Activated T-cell treated with anti-CD3 and anti-CD28 coated beads, Interleukin-2, amount 50 U/mL, for 72 hours (primary cell): ENCODE measurements at places on chromosomes 3 and 15. TPM values are rescaled to one million over a fixed set of nuclear protein-coding genes. Genes with fewer than 3 reads are reported as not detected.

- no peak overlapping the region for H3K4me3 ChIP-seq
- no peak for DNase-seq
- no peaks in the 10 kb centered on the region for H3K4me1 ChIP-seq
- no peaks in the 10 kb centered on the region for H3K27me3 ChIP-seq
- no peaks in the 10 kb centered on the region for H3K36me3 ChIP-seq
- no peak overlapping the region for H3K27ac ChIP-seq
These were observed 222.7 kb downstream of the EFHB start for GRCh38 chr3:19711160-19711782.

- H3K36me3 ChIP-seq: no peaks in the 10 kb centered on the region
- peak overlapping the region; percentile 7 for H3K4me3 ChIP-seq
- H3K4me1 ChIP-seq: peaks cover 68% of the 10 kb centered on the region
- H3K27me3 ChIP-seq: no peaks in the 10 kb centered on the region
These were observed 22.6 kb downstream of the BHLHE40 start for GRCh38 chr3:5001805-5002173.

DNA sequence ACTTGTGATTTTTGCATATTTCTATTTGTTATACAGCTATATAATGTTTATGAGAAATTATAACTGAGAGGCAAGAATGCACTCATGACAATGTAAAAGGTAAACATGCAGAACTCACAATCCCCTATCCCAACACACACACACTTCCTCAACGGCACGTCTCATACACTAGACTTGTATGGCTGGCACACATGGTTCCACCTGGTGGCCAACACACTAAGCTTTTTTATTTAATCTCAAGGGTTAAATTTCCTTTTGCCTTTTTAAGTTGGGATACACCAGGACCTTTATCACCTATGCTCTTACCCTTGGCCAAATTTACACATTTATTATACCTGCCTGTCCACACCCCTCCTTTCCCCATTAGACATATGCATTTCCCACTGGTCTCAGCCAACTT lies 88.6 kb upstream of the PSMD6 start:
- DNase-seq: no peak
- H3K4me3 ChIP-seq: no peak overlapping the region
- H3K27ac ChIP-seq: no peak overlapping the region
- H3K27me3 ChIP-seq: peaks cover under 1% of the 10 kb centered on the region
- no peaks in the 10 kb centered on the region for H3K36me3 ChIP-seq

DNA sequence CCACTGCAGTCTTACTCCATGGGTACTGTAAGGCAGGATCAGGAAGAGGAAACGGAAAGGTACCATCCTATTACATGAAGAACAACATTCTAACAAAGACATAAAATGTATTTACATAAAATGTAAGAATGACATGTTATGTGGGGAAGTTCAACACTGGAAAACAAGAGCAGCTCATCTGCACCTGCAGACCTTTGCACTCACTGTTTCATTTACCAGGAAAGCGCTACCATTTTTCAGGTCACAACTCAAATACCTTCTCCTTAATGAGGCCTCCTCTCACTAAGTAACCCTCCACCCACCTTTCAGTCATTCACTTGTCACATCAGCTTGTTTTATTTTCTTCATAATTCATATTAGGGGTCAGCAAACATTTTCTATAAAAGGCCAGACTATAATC lies 2.6 kb downstream of the TMCC1 start:
- H3K4me1 ChIP-seq: peaks cover 56% of the 10 kb centered on the region
- no peak for DNase-seq
- H3K27me3 ChIP-seq: no peaks in the 10 kb centered on the region
- H3K36me3 ChIP-seq: peaks cover 3% of the 10 kb centered on the region
- peak overlapping the region; percentile 85 for H3K27ac ChIP-seq
- H3K4me3 ChIP-seq: no peak overlapping the region

The MME gene
- not detected for total RNA-seq

- no peak for DNase-seq
- no peaks in the 10 kb centered on the region for H3K27me3 ChIP-seq
- H3K27ac ChIP-seq: peak overlapping the region; percentile 28
- peak overlapping the region; percentile 84 for H3K4me3 ChIP-seq
These were observed 988 bp upstream of the NFKBIZ start for GRCh38 chr3:101848326-101848725.

- H3K36me3 ChIP-seq: no peaks in the 10 kb centered on the region
- no peaks in the 10 kb centered on the region for H3K4me1 ChIP-seq
- no peak overlapping the region for H3K27ac ChIP-seq
These were observed 28.9 kb downstream of the HES1 start for GRCh38 chr3:194164861-194165260.

- no peak for DNase-seq
- no peak overlapping the region for H3K27ac ChIP-seq
- H3K36me3 ChIP-seq: peaks cover 26% of the 10 kb centered on the region
These were observed 24.3 kb upstream of the KPNA1 start for GRCh38 chr3:122538956-122539490.

DNA sequence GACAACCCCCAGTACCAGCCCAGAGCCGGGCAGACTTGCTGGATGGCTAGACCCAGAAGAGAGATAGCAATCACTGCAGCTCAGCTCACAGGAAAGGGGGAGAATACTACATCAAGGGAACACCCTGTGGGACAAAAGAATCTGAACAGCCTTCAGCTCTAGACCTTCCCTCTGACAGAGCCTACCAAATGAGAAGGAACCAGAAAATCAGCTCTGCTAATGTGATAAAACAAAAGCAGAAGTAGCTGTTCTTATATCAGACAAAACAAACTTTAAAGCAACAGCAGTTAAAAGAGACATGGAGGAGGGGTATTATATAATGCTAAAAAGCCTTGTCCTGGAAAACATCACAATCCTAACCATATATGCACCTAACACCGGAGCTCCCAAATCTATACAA lies 283.3 kb downstream of the KLF13 start:
- H3K4me3 ChIP-seq: no peak overlapping the region
- H3K4me1 ChIP-seq: no peaks in the 10 kb centered on the region
- H3K36me3 ChIP-seq: no peaks in the 10 kb centered on the region
- H3K27me3 ChIP-seq: peaks cover 51% of the 10 kb centered on the region

- H3K4me3 ChIP-seq: peak overlapping the region; percentile 37
- H3K27me3 ChIP-seq: no peaks in the 10 kb centered on the region
- DNase-seq: no peak
- peak overlapping the region; percentile 90 for H3K27ac ChIP-seq
- no peaks in the 10 kb centered on the region for H3K36me3 ChIP-seq
- H3K4me1 ChIP-seq: peaks cover 26% of the 10 kb centered on the region
These were observed 26.8 kb upstream of the HERC1 start for GRCh38 chr15:63860555-63860954.

DNA sequence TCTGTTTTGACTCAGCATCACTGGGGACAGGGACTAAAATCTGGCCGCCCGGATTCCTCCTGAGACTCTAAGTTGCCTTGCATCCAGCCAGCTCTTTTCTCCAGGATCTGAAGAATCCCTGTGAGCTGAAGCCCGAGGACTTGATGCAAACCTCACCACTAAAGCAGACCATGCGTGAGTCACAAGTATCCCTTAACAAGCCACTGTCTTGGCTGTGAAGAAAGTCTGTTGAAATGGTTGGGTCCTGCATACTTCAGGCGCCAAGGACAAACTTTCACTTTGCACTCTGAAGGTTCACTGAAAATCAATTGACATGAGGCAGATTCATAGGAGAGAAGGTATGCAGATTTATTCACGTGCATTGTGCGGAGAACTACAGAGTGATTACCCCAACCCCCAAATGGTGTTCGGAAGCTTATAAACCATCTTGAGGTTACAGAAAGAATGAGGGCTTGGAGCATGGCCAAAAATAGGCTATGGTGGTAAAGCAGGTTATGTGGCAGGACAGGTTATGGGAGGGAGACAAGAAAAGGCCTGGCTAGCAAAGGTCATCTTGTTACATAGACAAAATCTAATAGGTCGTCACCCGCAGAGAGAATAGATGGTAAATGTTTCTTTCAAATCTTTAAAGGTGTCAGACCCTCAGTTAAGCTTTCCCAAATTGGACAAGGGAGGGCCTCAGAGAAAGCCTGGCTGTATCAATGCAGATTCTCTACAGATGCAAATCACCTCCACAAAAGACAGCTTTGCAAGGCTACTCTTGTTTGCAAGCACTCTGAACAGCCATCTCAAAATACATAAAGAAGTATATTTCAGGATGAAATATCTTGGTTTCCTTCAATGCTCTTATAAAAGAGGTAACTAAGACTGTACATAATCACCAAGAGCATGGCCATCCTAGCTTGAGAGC lies 126.3 kb upstream of the PLAAT1 start:
- no peak overlapping the region for H3K27ac ChIP-seq
- H3K4me3 ChIP-seq: no peak overlapping the region
- H3K27me3 ChIP-seq: peaks cover 6% of the 10 kb centered on the region
- no peak for DNase-seq
- H3K36me3 ChIP-seq: no peaks in the 10 kb centered on the region

DNA sequence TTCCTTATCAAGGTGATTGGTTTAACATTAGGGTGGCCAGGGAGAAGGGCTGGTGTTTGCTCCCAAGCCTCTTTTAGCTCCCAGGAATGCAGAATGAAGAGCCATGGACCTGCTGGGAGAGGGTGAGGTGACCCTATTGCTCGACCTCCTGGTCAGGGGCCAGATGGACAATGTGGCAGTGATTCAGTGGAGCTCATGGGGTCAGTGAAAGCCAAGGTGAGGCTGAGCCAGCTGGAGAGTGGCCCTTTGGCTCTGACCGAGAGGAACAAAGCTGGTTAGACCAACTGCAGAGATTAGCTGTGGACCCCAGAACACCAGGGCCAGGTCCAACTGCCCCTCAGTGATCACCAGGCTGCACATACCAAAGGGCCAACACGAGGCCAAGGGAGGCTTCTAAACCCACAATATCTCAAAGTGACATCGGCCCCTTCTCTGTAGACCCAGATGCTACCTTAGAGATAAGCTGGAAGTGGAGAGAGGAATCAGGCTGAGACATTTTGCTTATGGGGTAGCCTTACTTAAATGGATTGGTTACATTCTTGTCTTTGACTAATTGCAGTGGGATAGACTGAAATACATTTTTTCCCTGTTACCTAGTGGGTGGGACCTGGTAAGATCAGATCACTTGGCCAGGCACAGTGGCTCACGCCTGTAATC lies 15.8 kb upstream of the BTBD1 start:
- peaks cover 21% of the 10 kb centered on the region for H3K27me3 ChIP-seq
- H3K27ac ChIP-seq: no peak overlapping the region
- no peaks in the 10 kb centered on the region for H3K4me1 ChIP-seq
- H3K4me3 ChIP-seq: no peak overlapping the region
- DNase-seq: no peak

The LIPH gene
- not detected for total RNA-seq

GRCh38 chr3:13475871-13476590 lies 4.1 kb upstream of the HDAC11 start:
- no peak overlapping the region for H3K27ac ChIP-seq
- H3K4me3 ChIP-seq: no peak overlapping the region
- H3K4me1 ChIP-seq: peaks cover 9% of the 10 kb centered on the region
- H3K27me3 ChIP-seq: no peaks in the 10 kb centered on the region

The PPP1R14D gene
- total RNA-seq: not detected

GRCh38 chr3:54167999-54168398 lies 45.6 kb downstream of the CACNA2D3 start:
- no peaks in the 10 kb centered on the region for H3K36me3 ChIP-seq
- H3K4me1 ChIP-seq: no peaks in the 10 kb centered on the region
- no peak for DNase-seq
- no peaks in the 10 kb centered on the region for H3K27me3 ChIP-seq
- no peak overlapping the region for H3K4me3 ChIP-seq
- no peak overlapping the region for H3K27ac ChIP-seq

DNA sequence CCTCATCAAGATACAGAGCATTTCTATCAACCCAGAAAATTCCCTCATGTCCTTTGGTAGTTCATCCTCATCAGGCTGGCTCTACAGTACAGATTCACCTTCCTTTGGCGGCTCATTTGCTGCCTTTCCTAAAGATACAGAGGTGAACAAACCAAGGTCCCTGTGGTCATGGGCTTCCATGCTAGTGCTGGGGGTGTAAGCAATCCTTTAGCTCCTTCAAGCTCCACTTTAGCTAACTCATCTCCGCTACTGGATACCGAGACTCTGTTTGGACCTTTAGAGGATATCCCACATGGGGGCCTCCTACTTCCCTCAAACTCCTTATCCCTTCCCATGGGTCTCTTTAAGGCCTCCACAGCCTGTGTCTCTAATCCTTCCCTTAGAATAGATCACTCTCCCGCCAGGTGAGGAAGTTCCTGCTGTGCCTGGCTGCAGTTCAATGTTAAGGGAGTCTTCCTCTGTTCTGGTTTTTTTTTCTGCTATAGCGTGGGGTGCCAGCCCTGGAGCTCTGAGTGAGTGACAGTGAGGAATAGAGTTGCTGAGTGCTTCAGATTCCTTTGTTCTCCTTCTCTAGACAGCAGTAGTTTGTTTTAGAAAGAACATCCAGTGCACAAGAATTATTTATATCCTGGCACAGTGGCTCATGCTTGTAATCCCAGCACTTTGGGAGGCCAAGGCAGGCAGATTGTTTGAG lies 30.7 kb downstream of the CLEC3B start:
- H3K27me3 ChIP-seq: peaks cover 7% of the 10 kb centered on the region
- peaks cover 29% of the 10 kb centered on the region for H3K4me1 ChIP-seq
- H3K27ac ChIP-seq: no peak overlapping the region
- no peak overlapping the region for H3K4me3 ChIP-seq
- no peak for DNase-seq

DNA sequence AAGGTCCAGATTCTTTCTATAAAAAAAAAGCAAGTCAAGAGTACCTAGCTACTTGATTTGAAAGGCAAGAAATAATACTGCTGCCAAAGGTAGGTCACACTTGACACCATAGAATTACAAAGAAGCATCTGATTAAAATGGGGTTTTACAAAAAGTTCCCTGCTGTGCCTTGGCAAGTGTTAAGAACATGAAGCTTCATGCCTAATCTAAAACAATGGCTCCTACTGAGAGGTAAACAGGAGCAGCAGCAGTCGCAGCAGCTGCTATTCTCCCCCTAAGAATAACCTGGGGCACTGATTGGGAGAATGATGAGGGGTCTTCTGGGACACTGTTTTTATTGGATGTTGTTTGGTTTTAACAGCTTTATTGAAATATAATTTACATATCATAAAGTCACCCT lies 14.1 kb downstream of the UBP1 start:
- no peak overlapping the region for H3K4me3 ChIP-seq
- no peaks in the 10 kb centered on the region for H3K27me3 ChIP-seq
- DNase-seq: no peak
- peaks cover 49% of the 10 kb centered on the region for H3K4me1 ChIP-seq
- peak overlapping the region; percentile 62 for H3K27ac ChIP-seq

DNA sequence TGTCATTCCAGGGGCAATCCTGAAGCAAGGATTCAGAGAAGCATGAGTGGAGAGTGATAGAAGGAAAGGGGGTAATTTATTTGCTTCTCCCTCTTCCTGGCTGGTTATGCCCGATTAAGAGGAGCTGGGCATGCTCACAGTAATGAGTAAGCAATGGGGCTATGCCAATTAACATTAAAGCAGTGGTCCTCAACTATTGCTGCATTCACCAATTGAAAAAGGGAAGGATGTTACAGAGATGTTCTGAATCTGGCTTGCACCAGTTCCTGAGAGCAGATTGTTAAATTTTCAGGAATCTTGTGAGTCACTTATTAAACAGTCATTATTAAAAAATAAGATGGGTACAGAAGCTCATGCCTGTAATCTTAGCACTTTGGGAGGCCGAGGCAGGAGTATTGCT lies 85.9 kb upstream of the ZBTB20 start:
- no peaks in the 10 kb centered on the region for H3K4me1 ChIP-seq
- DNase-seq: no peak
- no peak overlapping the region for H3K27ac ChIP-seq
- no peaks in the 10 kb centered on the region for H3K27me3 ChIP-seq
